Astrocyte (in vitro differentiated cells and primary cell): ENCODE measurements at places on chromosomes 12 and 14.

DNA sequence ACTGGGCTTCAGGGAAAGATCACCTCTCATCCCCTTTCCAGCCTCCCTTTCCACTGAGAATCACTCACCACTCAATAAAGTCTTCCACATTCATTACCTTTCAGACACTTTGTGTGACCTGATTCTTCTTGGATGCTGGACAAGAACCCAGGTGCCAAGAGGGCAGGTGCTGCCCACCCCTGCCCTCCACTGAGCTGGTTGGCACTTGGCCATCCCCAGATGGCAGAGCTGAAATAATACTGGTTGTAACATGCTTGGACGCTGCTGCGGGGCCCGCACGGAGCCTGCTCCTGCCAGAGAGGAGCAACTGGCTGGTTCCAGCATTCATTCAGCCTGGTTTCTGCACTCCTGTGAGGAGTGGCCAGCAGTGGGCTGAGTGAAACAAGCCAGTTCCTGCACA lies 386.7 kb upstream of the CCDC196 start:
- H3K4me3 ChIP-seq = no peak overlapping the region
- H3K27ac ChIP-seq = no peak overlapping the region
- no peaks in the 10 kb centered on the region for H3K36me3 ChIP-seq
- DNase-seq = no peak

DNA sequence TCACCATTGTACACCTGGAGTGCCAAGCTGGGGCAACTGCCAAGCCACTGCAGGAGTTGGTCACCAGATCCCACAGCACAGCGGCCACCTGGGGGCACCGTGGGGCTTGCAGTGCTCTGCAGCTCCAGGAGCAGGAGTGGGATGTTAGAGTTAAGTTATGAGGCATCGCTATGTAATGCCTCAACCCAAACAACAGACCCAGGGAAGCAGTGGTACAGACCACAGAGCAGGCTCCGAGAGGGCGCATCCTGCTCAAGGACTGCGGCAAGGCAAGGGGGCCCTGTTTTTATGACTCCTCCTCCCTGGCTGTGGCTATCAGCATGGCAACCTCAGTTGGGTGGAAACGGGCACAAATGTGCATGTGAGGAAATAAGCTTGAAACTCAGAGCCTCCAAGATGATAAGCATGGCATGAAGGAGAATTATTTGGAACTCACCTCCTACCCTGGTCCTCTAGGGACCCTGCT lies 63.1 kb downstream of the ARL6IP4 start:
- H3K36me3 ChIP-seq = no peaks in the 10 kb centered on the region
- no peaks in the 10 kb centered on the region for H3K27me3 ChIP-seq
- H3K27ac ChIP-seq = peak overlapping the region; percentile 7
- peaks cover 12% of the 10 kb centered on the region for H3K4me1 ChIP-seq
- no peak overlapping the region for H3K4me3 ChIP-seq

DNA sequence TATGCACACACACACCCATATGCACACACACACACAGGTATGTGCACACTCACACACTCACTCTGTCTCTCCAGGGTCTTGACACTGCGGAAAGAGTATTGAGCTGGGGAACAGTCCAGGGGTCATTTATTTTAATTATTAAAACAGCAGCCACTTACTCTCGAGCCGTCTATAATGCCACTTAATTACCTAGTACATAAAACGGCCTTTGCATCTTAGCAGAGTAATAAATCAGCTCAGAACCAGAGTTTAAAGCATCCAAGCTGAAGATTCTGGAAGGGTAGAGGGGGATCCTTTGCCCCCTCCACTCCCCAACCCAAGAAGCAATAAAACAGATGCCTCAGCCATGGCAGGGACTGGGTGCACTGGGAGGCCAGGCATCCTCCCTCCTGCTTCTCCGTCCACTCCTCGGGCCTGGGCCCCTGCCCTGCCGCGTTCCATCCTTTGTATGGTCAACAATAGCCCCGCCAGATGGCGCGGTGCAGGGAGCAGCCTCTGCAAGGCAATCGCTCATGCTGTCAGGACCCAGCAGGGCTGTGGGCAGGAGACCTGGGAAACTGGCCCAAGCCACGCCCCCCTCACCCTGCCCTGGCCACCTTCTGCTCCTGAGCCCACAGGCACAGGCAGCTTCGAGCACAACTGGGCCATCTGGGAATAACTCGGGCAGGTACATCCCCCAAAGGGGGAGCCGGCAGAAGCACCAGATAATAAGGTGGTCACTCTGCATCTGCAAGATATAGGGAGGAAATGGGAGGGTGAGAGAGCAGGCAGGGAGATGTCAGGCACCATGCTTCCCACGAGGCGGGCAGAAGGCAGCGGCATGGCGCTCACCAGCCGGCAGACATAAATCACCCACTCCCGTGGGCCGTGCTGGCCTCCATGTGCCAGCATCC lies 40.9 kb downstream of the CCDC85C start:
- H3K27ac ChIP-seq = no peak overlapping the region
- DNase-seq = peak; percentile 81
- no peaks in the 10 kb centered on the region for H3K36me3 ChIP-seq
- no peaks in the 10 kb centered on the region for H3K27me3 ChIP-seq
- no peak overlapping the region for H3K4me3 ChIP-seq
- H3K4me1 ChIP-seq = peaks cover 45% of the 10 kb centered on the region

- no peak for DNase-seq
- no peaks in the 10 kb centered on the region for H3K27me3 ChIP-seq
- no peak overlapping the region for H3K27ac ChIP-seq
Measured at GRCh38 chr12:13069380-13069779, 25.2 kb downstream of the FAM234B start.
